ENCODE measurements at places on chromosomes 4 and X. TPM values are rescaled to one million over a fixed set of nuclear protein-coding genes. Genes with fewer than 3 reads are reported as not detected.
A peak's percentile ranks its signal among the peaks of the same experiment; 100 is the strongest.

Gene PNMA5
- total RNA-seq: not detected

Gene PSMD10
- 63.8 TPM for total RNA-seq

Gene HSFX4
- not detected for total RNA-seq

Gene SYTL5
- total RNA-seq: 1.7 TPM

Gene DDX60
- 17.1 TPM for total RNA-seq

Gene ADAMTS3
- total RNA-seq: 10.7 TPM

GRCh38 chr4:82652062-82652461 is 90.3 kb upstream of the TMEM150C start:
- peaks cover 2% of the 10 kb centered on the region for H3K27me3 ChIP-seq
- peaks cover 4% of the 10 kb centered on the region for H3K36me3 ChIP-seq
- H3K4me3 ChIP-seq: no peak overlapping the region
- H3K4me1 ChIP-seq: no peaks in the 10 kb centered on the region

- H3K27me3 ChIP-seq: peaks cover 7% of the 10 kb centered on the region
- H3K4me1 ChIP-seq: no peaks in the 10 kb centered on the region
- DNase-seq: no peak
- H3K27ac ChIP-seq: no peak overlapping the region
Measured at GRCh38 chrX:150405576-150405975, 42.5 kb downstream of the MAMLD1 start.

DNA sequence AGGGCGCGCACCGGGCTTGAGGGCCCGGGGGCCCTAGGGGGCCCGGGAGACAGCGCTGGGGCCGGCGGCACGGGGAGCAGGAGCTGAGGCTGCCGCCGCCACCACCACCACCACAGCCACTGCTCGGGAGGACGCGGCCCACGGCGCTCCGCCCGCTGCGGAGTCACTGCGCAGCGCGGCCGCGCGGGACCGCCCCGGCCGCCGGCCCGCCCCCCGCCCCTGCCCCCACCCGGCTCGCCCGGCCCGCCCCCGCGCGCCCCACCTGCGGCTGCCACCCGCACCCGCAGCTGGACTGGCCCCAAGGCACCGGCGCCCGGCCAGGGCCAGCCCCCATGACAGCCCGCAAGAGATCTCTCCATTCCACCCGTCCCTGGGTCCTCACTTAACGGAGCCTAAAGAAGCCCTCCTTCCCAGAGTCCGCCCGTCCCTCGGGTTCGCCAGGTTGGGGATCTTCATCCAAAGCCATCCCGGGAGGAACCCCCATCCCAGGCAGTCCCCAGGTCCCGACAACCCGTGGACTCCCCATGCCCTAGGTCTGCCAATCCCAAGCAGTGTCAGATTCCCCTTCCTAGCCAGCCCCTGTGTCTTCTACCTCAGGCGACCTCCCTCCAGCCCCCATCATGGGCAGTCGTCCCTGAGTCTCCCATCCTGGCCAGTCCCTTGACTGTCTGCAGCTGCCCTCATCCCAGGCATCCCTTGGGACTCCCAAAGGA is 40.0 kb upstream of the IQSEC2 start:
- DNase-seq: no peak
- H3K4me1 ChIP-seq: peaks cover 44% of the 10 kb centered on the region
- no peak overlapping the region for H3K27ac ChIP-seq
- peak overlapping the region; percentile 66 for H3K4me3 ChIP-seq
- H3K27me3 ChIP-seq: peaks cover 44% of the 10 kb centered on the region

GRCh38 chr4:180900781-180901180 is 1342.4 kb upstream of the TENM3 start:
- DNase-seq: no peak
- no peaks in the 10 kb centered on the region for H3K27me3 ChIP-seq
- no peaks in the 10 kb centered on the region for H3K36me3 ChIP-seq
- H3K27ac ChIP-seq: no peak overlapping the region
- no peaks in the 10 kb centered on the region for H3K4me1 ChIP-seq

DNA sequence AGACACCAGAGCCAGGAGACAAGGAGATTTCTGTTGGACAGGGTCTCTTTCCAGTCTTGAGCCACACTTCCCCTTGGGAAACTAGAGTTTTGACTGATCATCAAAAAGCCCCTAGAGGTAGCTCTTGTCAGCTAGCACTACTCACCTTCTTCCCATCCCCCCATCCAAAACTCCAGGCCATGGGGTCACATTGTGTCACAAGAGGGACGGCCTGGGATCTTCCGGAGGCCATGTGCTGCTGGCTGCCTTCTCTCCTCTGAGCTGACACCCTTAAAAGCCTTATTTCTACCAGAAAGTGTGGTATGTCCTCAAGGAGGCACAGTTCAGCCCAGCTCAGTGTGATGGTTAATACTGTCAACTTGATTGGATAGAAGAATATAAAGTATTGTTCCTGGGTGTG is 7.8 kb downstream of the PNMA3 start:
- H3K36me3 ChIP-seq: no peaks in the 10 kb centered on the region
- H3K27me3 ChIP-seq: peaks cover 2% of the 10 kb centered on the region
- H3K4me3 ChIP-seq: no peak overlapping the region
- DNase-seq: no peak
- no peak overlapping the region for H3K27ac ChIP-seq
- no peaks in the 10 kb centered on the region for H3K4me1 ChIP-seq

DNA sequence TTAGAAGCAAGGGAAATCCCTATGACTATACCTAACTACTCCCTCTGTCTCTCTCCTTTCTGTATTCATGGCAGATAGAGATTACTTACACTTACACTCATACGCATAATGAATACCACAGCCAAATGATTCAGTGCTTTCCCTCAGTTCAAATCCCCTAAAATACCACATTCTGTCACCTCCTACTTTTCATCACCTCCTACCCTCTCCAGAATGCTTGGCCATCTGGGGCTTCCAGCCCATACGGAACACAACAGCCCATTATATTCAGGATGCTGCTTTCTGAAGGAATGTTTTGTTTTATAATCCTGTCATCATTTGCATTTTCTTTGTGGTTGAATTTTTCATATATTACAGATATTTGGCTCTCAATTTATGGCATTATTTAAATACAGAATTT is 361.6 kb downstream of the GRIA2 start:
- peaks cover 1% of the 10 kb centered on the region for H3K27me3 ChIP-seq
- H3K27ac ChIP-seq: no peak overlapping the region
- no peak overlapping the region for H3K4me3 ChIP-seq
- H3K4me1 ChIP-seq: peaks cover 3% of the 10 kb centered on the region

GRCh38 chrX:28998609-28999135 is 411.4 kb downstream of the IL1RAPL1 start:
- H3K4me3 ChIP-seq: no peak overlapping the region
- H3K27ac ChIP-seq: peak overlapping the region; percentile 54
- peaks cover 19% of the 10 kb centered on the region for H3K4me1 ChIP-seq
- no peak for DNase-seq
- no peaks in the 10 kb centered on the region for H3K27me3 ChIP-seq
- no peaks in the 10 kb centered on the region for H3K36me3 ChIP-seq

GRCh38 chrX:5644776-5645175 is 583.9 kb downstream of the NLGN4X start:
- no peak for DNase-seq
- peaks cover 23% of the 10 kb centered on the region for H3K27me3 ChIP-seq
- H3K36me3 ChIP-seq: no peaks in the 10 kb centered on the region

DNA sequence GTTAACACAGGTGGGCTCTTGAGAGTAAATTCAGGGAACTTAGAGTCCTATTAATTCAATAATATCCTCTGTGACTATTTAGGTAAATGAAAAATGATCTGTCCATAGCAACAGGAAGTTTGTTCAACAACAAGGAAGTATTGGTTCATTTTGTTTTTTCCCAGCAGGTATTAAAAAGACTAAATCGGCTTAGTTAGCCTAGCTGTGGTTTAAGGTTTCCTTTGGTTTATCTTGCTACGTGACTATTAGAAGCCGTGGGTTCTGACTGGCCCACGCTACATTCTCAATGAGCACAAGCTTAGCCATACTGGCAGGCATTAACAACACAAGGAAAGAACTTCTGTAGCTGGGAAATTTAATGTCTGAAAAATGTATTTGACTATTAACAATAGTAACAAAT is 168.8 kb upstream of the HS3ST1 start:
- H3K36me3 ChIP-seq: no peaks in the 10 kb centered on the region
- DNase-seq: no peak
- no peak overlapping the region for H3K27ac ChIP-seq
- no peaks in the 10 kb centered on the region for H3K27me3 ChIP-seq

DNA sequence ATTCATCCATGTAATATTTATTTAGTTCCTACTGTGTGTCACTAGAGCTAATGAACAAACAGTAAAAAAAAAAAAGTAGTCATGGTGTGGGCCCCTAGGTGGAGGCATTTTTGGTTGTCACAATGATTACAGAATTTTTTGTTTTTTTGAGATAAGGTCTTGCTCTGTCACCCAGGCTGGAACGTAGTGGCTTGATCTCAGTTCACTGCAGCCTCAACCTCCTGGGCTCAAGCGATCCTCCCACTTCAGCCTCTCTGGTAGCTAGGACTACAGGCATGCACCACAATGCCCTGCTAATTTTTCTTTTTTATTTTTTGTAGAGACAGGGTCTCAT is 22.0 kb downstream of the DNAAF6 start:
- no peak for DNase-seq
- H3K36me3 ChIP-seq: no peaks in the 10 kb centered on the region
- H3K4me3 ChIP-seq: no peak overlapping the region
- no peaks in the 10 kb centered on the region for H3K4me1 ChIP-seq
- no peak overlapping the region for H3K27ac ChIP-seq

DNA sequence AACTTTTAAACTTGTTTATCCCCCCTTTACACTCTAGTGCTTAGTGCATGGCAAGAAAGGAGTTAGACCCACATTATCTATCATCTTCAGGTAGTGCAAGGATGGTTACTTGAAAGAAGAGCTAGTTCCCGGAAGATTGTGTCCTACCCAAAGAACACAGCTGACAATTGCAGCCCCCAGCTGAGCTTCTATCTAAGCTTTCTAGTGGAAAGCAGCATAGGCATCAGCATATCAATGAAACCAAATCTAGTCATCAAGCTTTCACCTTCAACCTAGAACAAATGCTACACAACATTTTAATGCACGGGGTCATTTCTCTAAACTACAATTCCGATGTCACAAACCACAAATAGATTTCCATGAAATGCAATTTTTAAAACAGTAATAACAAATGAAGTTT is 88.9 kb upstream of the TFDP3 start:
- no peak for DNase-seq
- H3K4me3 ChIP-seq: no peak overlapping the region
- peaks cover 21% of the 10 kb centered on the region for H3K4me1 ChIP-seq
- peaks cover 11% of the 10 kb centered on the region for H3K27me3 ChIP-seq
- H3K27ac ChIP-seq: no peak overlapping the region

DNA sequence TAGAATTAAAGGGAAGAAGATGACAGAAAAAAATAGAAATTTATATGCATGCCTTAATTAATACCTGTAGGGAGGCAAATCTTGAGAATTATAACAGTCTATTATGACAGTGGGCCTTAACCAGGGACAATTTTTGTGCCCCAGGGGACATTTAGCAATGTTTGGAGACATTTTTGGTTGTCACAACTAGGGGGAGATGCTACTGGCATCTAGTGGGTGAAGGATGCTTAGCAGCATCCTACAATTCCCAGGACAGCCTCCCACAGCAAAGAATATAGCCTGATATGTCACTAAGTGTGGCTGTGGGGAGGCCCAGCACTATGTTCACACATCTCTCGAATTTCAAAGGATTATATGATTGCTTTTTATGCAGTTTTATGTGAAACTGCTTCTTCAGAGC is 10.5 kb downstream of the GPR82 start:
- peaks cover 4% of the 10 kb centered on the region for H3K36me3 ChIP-seq
- H3K27me3 ChIP-seq: no peaks in the 10 kb centered on the region
- H3K4me1 ChIP-seq: peaks cover 3% of the 10 kb centered on the region
- H3K4me3 ChIP-seq: no peak overlapping the region
- H3K27ac ChIP-seq: no peak overlapping the region

DNA sequence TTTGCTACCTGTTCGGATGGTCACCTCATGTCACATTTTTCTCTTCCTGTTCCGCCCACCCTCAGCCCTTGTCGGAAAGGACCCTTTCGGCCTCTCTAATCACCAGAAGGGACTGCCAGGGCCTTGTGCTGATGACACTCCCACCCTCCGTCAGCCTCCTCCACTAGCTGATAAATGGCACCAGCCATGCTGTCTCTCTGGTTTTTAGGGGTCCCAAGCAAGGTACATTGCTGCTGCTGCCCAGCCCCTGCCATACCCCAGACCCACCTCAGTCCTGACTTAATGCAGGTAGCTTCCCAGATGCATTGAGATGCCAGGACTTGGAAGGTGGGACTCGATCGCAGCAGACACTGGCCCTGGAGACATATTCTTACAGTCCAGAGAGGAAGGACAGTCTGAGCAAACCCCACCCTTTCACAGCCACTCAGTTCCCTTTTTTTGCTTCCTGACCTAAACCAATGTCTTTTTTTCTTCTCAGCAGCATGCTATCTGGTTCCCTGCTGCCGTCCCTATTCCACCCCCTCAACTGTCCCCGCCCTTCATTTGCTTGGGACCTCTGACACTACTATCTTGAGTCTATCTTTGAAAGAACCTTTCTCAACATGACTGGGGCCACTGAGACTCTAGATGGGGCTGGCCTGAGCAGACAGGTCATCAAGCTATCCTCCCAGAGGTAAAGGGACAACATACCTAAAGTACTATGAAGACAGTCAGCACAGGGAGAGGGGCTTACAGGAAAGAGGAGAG is at the start of gene BTK:
BTK (minus strand) TSS at position 397 of the 747 bp plus-strand sequence. CDS start 10,907 bp downstream, outside the sequence.
- no peak within 1 kb of the TSS for H3K27ac ChIP-seq
- H3K36me3 ChIP-seq: no peaks in the 10 kb centered on the region
- H3K4me3 ChIP-seq: no peak within 1 kb of the TSS
- H3K4me1 ChIP-seq: peaks cover 3% of the 10 kb centered on the region

GRCh38 chr4:168796362-168797106 is 213.5 kb downstream of the CBR4 start:
- peak overlapping the region; percentile 66 for H3K27ac ChIP-seq
- H3K36me3 ChIP-seq: peaks cover 3% of the 10 kb centered on the region
- no peak overlapping the region for H3K4me3 ChIP-seq

- no peaks in the 10 kb centered on the region for H3K4me1 ChIP-seq
- DNase-seq: no peak
- no peak overlapping the region for H3K4me3 ChIP-seq
- H3K36me3 ChIP-seq: no peaks in the 10 kb centered on the region
- no peaks in the 10 kb centered on the region for H3K27me3 ChIP-seq
Measured at GRCh38 chr4:137039370-137039769, 492.9 kb downstream of the PCDH18 start.

GRCh38 chrX:74449322-74449936 is 28.1 kb downstream of the SLC16A2 start:
- no peaks in the 10 kb centered on the region for H3K36me3 ChIP-seq
- no peak for DNase-seq
- no peaks in the 10 kb centered on the region for H3K4me1 ChIP-seq
- no peak overlapping the region for H3K27ac ChIP-seq
- H3K27me3 ChIP-seq: no peaks in the 10 kb centered on the region

DNA sequence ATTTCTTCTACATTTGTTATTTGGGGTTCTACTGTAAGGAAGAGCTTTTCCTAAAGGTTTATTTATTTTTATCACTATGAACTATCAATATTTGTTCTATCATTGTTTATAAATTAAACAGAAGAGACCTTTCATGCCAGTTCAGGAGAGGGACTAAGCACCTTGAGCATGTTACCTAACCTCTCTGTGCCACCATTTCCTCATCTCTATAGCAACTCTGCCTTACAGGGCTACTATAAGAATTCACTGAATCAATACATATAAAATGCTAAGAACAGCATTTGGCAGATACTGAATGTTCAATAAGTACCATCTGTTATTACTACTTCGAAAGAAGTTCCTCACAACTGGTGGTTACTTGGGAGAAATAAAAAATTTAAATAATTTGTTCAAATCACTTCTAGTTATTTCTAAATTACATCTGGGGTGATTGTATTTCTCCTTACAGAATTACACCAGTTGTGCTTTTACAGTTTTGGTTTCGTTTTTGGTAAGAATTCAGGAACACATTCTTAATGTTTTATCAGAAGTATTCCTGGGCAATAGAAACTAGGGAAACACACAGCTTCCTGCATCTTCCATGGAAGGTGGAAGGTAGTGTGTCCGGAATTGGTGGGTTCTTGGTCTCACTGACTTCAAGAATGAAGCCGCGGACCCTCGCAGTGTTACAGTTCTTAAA is 32.9 kb downstream of the EREG start:
- no peaks in the 10 kb centered on the region for H3K27me3 ChIP-seq
- H3K27ac ChIP-seq: no peak overlapping the region
- DNase-seq: no peak

All from mesothelial cell of epicardium (in vitro differentiated cells).